T-cell (primary cell): ENCODE measurements at places on chromosomes 13 and 19.

GRCh38 chr19:12756150-12756883, 4.7 kb downstream of the BEST2 start:
- no peak for DNase-seq

DNA sequence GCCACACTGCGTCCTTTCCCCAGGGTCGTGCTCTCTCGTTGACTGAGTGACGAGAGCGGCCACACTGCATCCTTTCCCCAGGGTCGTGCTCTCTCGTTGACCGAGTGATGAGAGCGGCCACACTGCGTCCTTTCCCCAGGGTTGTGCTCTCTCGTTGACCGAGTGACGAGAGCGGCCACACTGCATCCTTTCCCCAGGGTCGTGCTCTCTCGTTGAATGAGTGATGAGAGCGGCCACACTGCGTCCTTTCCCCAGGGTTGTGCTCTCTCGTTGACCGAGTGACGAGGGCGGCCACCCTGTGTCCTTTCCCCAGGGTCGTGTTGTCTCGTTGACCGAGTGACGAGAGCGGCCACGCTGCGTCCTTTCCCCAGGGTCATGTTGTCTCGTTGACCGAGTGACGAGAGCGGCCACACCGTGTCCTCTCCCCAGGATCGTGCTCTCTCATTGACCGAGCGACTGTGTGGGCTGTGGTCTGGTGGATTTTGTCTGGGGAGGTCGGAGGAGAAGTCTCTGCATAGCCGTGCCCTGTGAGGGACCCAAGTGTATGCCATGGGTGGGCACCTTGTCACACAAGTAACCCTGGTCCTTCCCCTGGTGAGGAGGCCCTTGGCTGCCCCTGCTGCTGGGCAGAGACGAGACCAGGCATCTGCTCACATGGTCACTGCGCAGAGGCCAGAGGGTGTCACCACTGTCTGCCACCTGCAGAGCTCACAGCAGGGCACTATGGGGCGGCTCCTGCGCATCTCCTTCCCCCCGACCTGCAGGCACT, 107.7 kb downstream of the KDM4B start:
- DNase-seq: no peak

GRCh38 chr19:45826934-45827333, 11.8 kb upstream of the RSPH6A start:
- no peak for DNase-seq

DNA sequence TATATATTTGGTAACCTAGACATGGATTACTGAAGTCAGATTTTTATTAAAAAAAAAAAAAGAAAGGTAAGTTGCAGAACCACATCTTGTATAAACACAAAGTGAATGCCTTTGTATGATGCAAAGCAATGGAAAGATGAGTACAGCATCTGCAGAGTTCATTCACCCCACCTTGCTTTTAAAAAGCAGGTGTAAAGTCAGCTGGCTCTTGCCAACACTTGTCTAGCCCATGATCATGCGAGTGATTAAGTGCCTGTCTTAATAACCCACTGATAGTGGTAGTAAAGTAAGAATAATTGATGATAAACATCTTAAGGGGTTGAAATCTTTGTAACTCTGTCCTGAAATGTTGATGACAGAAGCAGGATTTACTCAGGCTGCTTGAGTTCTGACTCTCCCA, 710.4 kb downstream of the EFNB2 start:
- no peak for DNase-seq

GRCh38 chr13:106028911-106029310, 506.6 kb downstream of the EFNB2 start:
- DNase-seq: no peak

- no peak for DNase-seq
Observed at GRCh38 chr13:113129921-113130750, 7.5 kb downstream of the F10 start.

DNA sequence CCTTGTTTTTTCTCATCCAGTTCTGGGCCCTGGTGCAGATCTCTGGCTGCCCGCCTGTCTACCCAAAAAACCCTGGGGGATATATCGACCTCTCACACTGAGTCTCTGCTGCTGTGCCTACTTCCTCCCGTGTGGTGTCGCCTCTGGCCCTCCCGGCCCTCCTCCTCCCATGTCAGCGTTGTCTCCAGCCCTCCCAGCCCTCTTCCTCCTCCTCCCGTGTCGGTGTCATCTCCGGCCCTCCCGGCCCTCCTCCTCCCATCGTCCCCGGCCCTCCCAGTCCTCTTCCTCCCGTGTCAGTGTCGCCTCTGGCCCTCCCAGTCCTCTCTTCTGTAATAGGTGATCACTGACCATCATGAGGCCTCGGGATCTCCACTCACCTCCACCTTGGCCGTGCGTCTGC, 81.8 kb downstream of the GPR12 start:
- DNase-seq: no peak

- DNase-seq: no peak
Observed at GRCh38 chr19:18264971-18265540, 9.2 kb downstream of the IQCN start.

DNA sequence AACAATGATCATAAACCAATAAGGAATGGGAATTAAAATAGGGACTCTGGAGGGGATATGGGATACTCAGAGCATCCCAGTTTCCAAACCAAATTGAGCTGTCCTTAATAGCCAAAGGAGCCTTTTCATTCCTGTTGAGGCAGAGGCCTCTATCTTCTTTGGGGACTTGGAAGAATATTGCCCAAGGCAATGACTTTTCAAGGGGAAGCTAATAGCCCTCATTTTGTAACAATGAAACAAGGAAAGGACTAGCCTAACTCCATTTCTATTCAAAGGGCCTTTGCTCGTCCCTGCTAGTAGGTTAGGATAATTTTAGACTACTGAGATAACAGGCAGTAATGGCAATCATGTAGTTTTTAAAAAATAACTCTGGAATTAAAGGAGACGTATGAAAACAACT, 789.8 kb upstream of the SLITRK5 start:
- no peak for DNase-seq

- no peak for DNase-seq
Observed at GRCh38 chr13:30698488-30699005, 36.8 kb upstream of the ALOX5AP start.

- DNase-seq: no peak
Observed at GRCh38 chr19:43318796-43319314, 34.6 kb upstream of the CD177 start.

DNA sequence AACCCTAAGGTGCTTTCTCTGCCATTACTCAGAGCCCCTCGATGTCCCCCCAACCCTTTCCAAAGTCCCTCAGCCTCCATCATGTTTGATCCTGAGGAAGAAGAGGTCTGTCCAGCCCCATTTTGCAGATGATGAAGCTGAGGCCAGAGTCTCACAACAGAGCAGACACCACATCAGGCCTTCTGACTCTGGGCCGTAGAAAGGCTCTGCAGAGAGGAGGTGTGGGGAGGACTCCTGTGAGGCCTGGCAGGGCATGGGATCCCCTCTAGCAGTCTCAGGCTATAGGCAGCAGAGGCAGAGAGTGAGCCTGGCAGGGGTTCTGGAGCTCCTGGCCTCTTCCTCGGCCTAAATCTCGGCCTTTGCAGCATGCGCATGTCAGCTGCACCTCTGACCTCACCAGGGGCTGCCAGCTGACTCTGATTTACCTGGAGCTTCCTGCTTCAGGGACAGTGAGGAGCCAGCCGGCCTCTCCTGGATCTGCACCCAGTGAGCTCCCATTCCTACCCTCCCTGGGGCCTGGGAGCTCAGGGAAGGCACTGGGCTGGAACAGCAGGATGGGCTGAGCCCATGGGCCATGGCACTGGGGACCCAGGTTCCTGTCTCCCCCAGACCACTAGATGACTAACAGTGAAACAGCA, 41.7 kb upstream of the VSTM2B start:
- no peak for DNase-seq

- DNase-seq: no peak
Observed at GRCh38 chr19:43524922-43525835, 1.8 kb downstream of the ETHE1 start.

DNA sequence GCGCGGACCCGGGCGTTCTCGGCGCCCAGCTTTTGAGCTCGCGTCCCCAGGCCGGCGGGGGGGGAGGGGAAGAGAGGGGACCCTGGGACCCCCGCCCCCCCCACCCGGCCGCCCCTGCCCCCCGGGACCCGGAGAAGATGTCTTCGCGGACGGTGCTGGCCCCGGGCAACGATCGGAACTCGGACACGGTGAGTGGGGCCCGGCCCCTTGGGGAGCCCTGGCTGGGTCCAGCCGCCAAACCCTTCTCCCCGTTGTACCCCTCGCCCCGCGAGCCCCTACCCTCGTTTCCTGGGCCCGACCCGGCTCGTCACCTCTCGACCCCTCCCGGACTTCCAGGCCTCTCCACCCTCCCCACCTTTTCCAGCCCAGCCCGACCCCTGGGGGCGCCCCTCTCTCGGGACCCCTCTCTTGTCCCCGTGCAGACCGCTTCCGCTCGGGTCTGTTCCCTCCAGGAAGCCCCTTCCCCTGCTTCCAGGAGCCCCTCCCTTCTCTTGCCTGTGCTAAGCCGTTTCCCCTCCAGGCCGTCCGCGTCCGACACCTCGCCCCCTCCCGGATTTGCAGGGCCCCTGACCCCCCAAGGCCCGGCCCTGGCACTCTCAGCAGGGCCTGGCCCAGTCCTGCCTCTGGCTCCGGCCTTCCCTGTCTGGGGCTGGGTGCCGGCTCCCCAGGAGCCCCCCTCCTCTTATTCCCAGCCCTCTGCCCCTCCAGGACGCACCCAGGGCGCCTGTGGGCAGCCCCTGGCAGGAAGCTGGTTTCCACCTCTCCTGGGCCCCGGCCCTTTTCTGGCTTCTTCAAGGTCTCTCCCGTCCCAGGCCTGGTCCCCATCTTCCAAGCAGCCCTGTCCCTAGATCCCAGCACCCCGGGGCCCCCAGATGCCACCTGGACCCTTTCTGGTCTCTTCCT, 632 bp downstream of the MARK4 start:
- DNase-seq: no peak

DNA sequence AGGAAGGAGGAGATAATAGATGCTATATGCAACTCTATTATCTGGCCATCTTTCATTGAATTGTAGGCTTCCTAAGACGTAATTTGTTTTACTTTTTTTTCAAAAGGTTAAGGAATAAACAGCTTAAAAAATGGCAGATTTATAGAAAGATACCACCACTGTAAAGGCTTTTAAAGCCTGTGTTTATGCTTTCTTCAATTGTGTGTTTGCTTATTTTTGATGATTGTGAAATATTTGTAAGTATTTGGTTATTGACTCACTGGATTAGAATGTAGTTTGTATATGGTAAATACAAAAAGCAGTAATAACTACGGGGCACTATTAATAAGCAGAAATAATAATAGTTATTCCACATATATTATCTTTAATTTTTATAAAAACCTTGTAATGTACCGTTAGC, 437.9 kb downstream of the KLF5 start:
- DNase-seq: no peak

GRCh38 chr19:5765220-5765619, 19.3 kb downstream of the PRR22 start:
- DNase-seq: no peak

- DNase-seq: no peak
Observed at GRCh38 chr13:43058318-43058674, 34.9 kb downstream of the DNAJC15 start.

DNA sequence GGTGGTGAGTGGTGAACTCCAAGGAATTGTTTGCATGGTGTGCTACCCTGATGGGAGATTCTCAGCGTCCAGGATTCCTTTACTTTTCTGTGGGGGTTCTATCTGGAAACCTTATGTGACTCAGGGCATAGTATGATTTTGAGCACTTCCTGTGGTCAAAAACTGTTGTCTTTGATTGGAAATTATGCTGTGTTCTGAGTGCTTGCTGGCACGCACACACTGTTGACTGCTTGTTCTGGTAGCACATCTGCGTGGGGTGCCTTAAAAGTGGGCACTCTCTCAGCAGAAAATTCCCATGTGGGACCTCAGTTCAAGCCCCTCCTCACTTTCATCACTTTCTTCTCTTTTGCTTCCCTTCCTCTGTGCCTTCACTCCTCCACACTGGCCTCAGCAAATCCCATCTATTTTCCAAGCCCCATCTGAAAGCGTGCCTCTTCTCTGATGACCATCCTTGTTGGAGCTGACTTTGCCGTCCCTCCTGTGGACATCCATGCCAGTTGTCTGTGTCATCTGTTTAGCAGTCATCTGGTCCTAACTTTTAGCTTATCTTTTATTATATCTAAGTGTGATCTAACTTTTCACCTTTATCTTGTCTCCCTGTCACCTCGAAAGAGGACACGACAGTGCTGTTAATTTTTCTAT, 56.4 kb upstream of the NPAS1 start:
- no peak for DNase-seq

DNA sequence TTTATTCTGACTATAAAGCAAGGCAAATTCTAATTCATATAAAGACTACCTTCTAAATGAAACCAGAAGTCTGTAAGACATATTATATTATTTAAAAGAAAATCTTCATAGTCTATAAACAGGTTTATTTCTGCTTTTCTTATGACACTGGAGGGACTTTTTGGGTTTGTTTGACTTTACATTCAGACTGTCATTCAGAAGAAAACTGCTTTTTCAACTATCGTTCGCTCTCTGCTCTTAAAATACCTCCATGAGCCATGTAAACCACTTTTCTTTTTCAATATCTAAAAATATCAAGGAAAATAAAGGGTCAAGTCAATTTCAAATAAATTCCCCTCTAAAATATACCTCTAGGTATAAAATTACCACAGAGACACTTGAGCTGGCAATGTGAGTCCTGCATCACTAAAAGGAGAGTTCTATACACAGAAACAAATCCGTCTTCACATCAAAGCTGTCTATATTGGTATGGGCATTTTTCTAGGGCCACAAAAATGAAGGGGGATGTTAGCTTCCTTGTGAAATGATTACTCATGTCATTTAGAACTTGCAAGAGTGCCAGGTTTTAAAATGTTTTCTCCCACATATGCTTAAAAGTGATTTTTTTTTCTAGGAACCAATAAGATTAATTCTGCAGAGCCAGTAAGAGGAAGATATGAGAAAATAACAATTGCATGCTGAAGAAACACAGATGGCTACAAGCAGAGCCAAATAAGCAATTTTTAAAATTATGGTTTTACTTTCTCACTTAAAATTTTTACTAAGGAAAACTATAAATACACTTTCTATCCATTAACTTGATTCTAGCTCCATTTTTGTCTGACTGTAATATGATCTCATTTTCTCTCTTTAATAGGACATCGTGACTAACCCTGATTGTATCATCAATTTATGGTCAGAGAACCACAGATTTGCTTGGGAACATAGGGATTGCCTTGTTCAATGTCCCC, 181.8 kb downstream of the TBC1D4 start:
- no peak for DNase-seq

DNA sequence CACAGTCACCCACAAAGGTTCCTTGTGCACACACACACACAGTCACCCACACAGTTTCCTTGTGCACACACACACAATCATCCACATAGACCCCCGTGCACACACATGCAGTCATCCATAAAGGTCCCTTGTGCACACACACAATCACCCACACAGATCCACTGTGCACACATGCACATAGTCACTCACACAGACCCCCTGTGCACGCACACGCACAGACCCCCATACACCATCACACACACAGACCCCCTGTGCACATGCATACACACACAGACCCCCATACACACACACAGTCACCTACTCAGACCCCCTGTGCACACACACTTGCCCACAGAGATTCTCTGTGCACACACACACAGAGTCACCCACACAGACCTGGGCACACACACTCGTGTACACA, 107.1 kb downstream of the HSPH1 start:
- DNase-seq: no peak
